ENCODE measurements at places on chromosomes 13 and 19.

- DNase-seq = peak; percentile 68
Observed at GRCh38 chr19:40465025-40465556, 454 bp downstream of the BLVRB start.

DNA sequence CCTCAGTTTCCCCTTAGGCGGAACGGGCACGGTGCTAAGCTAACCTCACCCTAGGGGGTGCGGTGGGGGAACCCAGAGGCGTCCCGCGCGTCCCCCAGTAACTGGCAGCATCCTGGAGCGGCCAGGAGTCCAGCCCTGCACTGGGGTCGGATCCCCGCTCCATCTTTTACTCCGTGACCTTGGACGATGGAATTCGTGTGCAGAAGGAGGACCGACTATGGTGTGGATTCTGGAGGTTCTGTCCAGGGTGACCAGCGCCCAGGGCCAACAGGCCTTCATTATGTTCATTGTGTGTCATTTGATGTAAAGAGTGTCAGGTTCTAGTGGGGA, 630 bp downstream of the SPPL2B start:
- DNase-seq = no peak

- peak; percentile 93 for DNase-seq
Observed at GRCh38 chr19:38736036-38736412, 8.2 kb downstream of the CAPN12 start.

GRCh38 chr13:59587030-59587429, 576.7 kb downstream of the DIAPH3 start:
- no peak for DNase-seq

GRCh38 chr19:40741527-40742390, 8.5 kb downstream of the ACTMAP start:
- no peak for DNase-seq

- no peak for DNase-seq
Observed at GRCh38 chr19:1062387-1063029, 4.5 kb upstream of the ARHGAP45 start.

Data from upper lobe of left lung (tissue), 6 donors.